ENCODE measurements at places on chromosomes 11 and 22.

GRCh38 chr11:77589181-77589520 is 602 bp upstream of the AQP11 start:
- no peak for DNase-seq

GRCh38 chr11:93517611-93518010 is 25.6 kb downstream of the SMCO4 start:
- no peak for DNase-seq

DNA sequence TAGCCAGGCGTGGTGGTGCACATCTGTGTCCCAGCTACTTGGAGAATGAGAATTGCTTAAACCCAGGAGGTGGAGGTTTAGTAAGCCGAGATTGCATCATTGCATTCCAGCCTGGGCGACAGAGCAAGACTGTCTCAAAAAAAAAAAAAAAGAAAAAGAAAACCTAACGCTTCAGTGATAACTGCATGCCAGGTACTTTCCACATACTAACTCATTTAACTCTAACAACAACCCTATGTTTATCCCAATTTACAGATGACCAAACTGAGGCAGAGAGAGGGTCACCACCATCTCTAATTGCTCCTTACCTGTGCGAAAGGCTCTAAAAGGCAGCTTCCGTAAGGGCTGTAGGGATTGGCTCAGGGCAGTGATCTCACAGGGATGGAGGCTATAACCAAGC is 11.6 kb downstream of the PISD start:
- no peak for DNase-seq

- DNase-seq, result no peak
Observed at GRCh38 chr11:126694065-126694625, 306.4 kb downstream of the KIRREL3 start.

GRCh38 chr11:97325693-97326092 is 935.9 kb downstream of the JRKL start:
- no peak for DNase-seq

GRCh38 chr22:45318558-45319323 is 9.0 kb downstream of the FAM118A start:
- DNase-seq, result no peak

- no peak for DNase-seq
Observed at GRCh38 chr22:36769541-36770512, 6.1 kb downstream of the IFT27 start.

- no peak for DNase-seq
Observed at GRCh38 chr11:65181569-65182257, at the start of gene CAPN1. Gene CAPN1 (plus strand): TSS chr11:65181928. CDS start chr11:65182702, 774 bp downstream.

DNA sequence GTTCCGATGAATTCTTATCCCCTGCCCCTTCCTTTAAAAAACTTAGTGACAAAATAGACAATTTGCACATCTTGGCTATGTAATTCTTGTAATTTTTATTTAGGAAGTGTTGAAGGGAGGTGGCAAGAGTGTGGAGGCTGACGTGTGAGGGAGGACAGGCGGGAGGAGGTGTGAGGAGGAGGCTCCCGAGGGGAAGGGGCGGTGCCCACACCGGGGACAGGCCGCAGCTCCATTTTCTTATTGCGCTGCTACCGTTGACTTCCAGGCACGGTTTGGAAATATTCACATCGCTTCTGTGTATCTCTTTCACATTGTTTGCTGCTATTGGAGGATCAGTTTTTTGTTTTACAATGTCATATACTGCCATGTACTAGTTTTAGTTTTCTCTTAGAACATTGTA is 12.0 kb downstream of the CCND1 start:
- no peak for DNase-seq

- no peak for DNase-seq
Observed at GRCh38 chr11:87320123-87320522, 282.4 kb downstream of the TMEM135 start.

DNA sequence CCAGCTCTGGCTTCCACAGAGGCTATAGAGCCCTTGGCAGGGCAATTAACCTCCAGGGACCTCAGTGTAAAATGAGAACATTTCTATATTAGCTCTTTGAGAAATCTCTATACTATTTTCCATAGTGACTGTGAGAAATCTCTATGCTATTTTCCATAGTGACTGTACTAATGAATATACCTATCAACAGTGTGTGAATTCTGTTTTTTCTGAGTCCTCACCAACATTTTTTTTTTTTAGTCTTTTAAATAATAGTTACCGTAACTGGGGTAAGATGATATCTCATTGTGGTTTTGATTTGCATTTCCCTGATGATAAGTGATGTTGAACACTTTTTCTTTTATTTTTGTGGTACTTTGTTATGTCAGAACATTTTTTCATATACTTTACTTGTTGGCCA is 7.0 kb upstream of the MTNR1B start:
- no peak for DNase-seq

DNA sequence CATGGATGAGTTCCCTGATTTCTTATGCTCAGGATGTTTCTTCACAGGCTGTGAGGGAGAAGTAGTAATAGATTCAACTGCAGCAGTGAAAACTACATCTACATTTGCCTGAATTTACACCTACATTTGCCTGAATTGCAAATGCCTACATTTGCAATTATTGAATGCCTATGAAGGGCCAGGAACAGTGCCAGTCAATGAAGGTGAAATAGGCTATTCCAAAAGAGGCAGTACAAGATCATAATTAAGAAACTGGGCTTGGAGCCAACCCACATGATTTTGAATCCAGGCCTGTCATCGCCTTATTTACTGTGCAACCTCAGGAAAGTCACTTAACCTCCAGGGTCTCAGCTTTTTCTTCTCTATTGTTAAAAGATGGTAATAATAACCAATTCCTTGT is 1353.3 kb downstream of the FAM181B start:
- no peak for DNase-seq

DNA sequence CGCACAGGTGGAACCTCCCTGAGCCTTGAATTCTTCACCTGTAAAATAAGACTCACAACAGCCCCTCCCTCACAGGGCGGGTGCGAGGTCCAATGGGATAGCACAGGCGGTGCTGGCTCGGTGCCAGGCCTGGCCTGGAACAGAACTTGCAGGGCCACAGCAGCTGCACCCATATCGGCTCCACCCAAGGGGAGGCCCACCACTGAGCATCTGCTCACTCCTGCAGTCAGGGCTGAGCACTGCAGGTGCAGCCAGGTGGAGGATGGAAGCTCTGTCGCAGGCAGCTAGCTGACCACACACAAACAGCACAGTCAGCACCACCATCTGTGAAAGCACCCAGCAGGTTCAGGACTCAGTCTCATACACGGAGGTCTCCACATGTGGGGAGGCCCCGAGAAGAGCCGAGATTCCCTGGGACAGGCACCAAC is 19.6 kb downstream of the VPS37C start:
- peak; percentile 73 for DNase-seq

DNA sequence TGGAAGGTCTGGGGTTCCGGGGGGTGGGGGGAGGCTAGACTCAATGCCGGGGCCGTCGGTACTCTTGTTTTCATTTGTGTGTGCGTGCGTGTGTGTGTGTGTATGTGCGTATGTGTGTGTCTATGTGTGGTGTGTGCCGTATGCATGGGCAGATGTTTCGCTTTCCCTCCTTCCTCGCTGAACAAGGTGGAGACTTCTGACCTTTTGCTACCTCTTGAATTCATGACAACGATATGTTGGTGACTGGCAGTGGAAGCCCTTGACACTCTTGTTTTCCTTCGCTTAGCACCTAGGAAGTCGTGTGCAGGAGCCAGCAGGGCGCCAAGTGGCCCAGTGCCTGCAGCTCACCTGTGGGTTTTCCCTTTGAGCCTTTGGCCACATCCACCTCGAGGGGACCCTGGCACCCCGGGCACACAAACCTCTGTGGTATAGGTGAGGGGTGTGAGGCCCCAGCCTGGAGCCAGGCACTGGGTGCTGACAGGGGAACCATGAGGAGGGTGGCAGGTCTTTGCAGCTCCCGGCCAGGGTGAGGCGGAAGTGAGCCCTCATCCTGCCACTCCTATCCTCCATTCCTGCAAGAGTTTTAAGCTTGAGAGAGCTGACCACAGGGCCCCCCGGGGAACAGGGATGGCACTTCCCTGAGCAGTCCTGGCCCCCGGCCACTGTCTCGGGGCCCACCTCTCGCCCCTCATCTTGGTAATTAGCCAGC is 19.3 kb upstream of the TMEM191C start:
- no peak for DNase-seq

DNA sequence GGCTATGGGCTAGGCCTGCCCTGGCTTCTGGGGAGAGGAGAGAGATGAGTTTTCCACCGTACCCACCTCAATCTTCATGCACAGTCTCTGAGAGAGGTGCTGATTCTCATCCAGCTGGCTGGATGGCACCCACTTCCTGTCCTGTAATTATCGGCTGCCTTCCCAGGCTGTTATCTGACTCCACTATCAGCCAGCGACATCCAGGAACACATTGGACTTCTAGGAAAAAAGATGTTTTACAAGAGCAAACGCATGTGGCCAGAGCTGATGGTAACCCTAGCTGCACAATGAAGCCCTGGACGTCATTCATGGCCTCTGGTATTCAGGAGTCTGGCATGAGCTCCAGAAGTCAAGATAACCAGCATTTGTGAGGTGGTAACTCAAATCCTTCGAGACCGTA is 137.4 kb downstream of the EHF start:
- no peak for DNase-seq

DNA sequence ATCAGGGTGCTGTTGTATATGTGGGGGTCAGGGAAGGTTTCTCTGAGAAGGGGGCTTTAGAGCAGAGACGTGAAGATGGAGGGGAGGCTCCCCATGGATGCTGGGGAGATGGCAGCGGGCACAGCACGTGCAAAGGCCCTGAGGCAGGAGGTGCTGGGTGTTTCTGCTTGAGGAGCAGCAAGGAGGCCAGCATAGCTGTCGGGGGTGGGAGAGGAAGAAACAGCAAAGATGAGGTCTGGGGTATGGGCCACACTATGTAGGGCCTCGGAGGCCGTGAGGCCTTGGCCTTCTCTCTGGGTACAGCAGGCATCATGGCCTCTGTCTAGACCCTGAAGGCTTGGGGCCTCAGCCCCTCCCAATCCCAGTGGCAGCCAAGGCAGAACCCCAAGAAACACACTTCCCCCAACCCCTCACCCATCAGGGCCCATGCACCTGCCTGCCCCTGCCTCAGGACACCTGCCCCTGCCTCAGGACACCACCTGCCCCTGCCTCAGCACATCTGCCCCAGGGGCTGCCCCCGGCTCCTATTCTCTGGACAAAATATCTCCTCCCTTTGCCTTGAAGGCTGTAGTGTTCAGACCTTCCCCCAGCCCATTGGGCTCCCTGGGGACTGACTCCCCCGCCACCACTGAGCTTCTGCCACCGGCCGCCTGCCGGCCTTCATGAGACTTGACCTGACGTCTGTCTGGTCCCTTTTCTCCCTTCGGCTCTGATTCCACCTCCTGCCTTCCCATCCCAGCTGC is 6.2 kb downstream of the ALDH3B1 start:
- no peak for DNase-seq

- no peak for DNase-seq
Observed at GRCh38 chr22:37117092-37117491, 7.6 kb upstream of the TMPRSS6 start.

Data from NCI-H1417 treated with DMSO at 0.1 percent for 48 hours (cell line).